ENCODE measurements at places on chromosomes 5 and 9. TPM values are rescaled to one million over a fixed set of nuclear protein-coding genes. Genes with fewer than 3 reads are reported as not detected.
A peak's percentile ranks its signal among the peaks of the same experiment; 100 is the strongest.

- H3K4me3 ChIP-seq, result no peak overlapping the region
- no peaks in the 10 kb centered on the region for H3K27me3 ChIP-seq
- no peaks in the 10 kb centered on the region for H3K4me1 ChIP-seq
- H3K36me3 ChIP-seq, result no peaks in the 10 kb centered on the region
- H3K27ac ChIP-seq, result no peak overlapping the region
- DNase-seq, result no peak
Measured at GRCh38 chr5:11687498-11687897, 216.7 kb downstream of the CTNND2 start.

GRCh38 chr5:37776826-37777225 is 63.0 kb downstream of the GDNF start:
- no peak overlapping the region for H3K4me3 ChIP-seq
- H3K27ac ChIP-seq, result peak overlapping the region; percentile 63
- H3K36me3 ChIP-seq, result peaks cover 5% of the 10 kb centered on the region

Gene GARIN3
- not detected for total RNA-seq

DNA sequence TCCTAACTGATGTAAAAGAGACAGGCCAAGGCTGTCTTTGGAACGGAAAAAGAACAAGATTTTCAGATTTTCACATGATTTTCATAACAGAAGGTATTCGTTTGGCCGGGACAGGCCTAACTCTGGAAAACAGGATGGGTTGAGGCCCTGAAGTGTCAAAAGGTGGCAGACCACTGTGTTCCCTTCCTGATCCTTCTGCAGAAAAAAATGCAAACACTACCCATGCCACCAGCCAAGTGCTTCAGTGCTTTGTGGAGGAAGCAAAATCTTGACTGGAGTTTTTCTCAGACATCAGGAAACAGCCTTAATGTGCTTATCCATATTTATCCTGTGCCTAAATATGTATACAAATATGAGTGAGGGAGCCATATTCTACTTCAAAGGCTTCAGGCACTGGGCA is 113.5 kb upstream of the IL6ST start:
- no peak for DNase-seq
- H3K36me3 ChIP-seq, result no peaks in the 10 kb centered on the region
- no peak overlapping the region for H3K27ac ChIP-seq
- peaks cover 11% of the 10 kb centered on the region for H3K4me1 ChIP-seq
- no peaks in the 10 kb centered on the region for H3K27me3 ChIP-seq

DNA sequence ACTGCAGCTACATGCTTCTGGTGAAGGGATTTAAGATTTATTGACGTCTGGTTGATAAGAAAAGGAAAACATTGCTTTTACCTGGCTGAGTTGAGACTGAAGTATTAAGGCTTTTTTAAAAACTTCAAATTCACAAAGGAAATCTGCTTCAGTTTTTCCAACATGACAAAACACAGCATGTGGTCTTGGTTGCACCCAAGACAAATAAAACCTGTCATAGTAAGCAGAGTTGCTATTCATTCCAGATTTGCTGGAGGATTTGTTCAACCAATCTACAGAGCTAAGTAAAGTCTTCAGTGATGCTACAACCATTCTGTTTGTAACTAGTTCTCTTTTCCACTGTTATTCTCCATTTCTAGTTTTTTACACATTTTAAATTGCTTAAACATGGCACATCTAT is 11.3 kb downstream of the C5orf63 start:
- no peak for DNase-seq
- H3K27ac ChIP-seq, result no peak overlapping the region
- 0 out of 2 replicates have a peak, but pooled peaks cover 3% of the 10 kb centered on the region for H3K36me3 ChIP-seq
- H3K4me3 ChIP-seq, result no peak overlapping the region
- H3K27me3 ChIP-seq, result no peaks in the 10 kb centered on the region
- no peaks in the 10 kb centered on the region for H3K4me1 ChIP-seq

DNA sequence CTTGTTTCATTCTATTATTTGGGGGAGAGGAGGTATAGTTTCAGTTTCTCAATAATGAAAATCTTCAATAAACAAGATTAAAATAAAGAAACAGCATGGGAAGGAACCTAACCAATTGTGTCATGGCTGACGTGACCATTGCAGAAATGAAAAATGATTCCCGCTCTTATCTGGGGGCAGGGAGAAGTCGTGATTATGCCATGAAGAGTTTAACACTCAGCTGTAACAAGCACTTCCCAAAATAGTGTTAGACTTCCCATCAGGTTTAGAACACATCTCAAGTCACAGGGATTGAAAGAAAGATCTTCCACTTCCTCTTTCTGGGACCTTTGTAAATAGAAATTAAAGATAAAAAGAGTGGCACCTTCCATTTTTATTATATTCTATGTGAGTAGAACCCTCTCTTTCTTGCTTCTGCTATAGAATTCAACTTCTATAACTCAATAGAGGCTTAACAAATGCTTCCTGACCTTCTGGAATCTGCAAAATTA is 122.2 kb downstream of the TRPM6 start:
- no peaks in the 10 kb centered on the region for H3K36me3 ChIP-seq
- no peaks in the 10 kb centered on the region for H3K27me3 ChIP-seq
- DNase-seq, result no peak

DNA sequence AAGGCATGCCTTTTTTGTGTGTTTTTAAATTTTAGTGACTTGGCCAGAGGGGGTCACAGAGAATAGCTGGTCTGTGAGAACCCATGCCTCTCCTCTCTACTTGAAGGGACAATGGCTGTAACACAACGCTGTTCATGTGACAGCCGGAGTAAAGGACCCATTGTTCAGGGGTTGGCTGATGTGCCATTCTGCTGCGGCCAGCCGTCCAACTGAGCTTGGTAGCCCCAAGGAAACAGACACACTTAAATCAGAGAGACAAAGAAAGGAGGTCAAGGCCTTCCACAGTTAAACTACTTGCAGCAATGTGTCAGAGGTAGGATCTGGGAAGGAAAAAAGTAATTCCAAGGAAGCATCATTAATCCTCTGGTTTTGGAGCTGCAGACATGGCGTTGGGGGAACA is 8.1 kb downstream of the MEGF10 start:
- H3K27me3 ChIP-seq, result peaks cover 25% of the 10 kb centered on the region
- no peaks in the 10 kb centered on the region for H3K4me1 ChIP-seq
- H3K4me3 ChIP-seq, result no peak overlapping the region
- no peaks in the 10 kb centered on the region for H3K36me3 ChIP-seq
- DNase-seq, result no peak

- H3K4me3 ChIP-seq, result no peak overlapping the region
- no peaks in the 10 kb centered on the region for H3K36me3 ChIP-seq
- 0 out of 2 replicates have a peak, but pooled peaks cover 4% of the 10 kb centered on the region for H3K27me3 ChIP-seq
- peak; percentile 44 for DNase-seq
- peaks cover 4% of the 10 kb centered on the region for H3K4me1 ChIP-seq
- no peak overlapping the region for H3K27ac ChIP-seq
Measured at GRCh38 chr9:73081979-73082657, 69.5 kb upstream of the ANXA1 start.

Gene OSMR
- 26.4 TPM for total RNA-seq

Gene GGTA1
- total RNA-seq, result not detected

DNA sequence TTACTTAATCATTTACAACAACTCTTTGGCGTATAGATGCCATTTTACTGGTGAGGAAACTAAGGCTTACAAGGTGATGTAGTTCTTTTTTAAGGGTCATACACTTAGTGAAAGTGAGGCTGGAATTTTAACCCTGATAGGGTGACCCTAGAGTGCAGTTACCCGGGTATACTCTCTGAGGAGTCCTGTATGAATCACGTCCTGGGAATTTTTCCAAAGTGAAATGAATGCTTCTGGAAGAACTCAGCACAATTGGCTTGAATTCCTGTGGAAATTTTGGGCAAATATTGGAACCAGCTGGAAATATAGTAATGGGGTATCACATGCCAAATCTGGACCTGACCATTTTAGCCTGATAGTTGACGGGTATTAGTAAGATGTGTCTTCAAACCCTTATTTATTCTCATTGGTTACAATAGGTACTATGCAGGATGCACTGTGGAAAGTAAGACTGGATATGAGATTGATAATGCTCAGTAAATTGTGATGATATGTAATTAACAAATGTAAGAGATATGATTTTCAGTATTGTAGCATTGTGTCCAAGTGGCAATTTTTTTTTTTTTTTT is 14.8 kb downstream of the SUB1 start:
- peaks cover 52% of the 10 kb centered on the region for H3K36me3 ChIP-seq
- H3K4me1 ChIP-seq, result peaks cover 21% of the 10 kb centered on the region
- no peak overlapping the region for H3K4me3 ChIP-seq
- H3K27me3 ChIP-seq, result no peaks in the 10 kb centered on the region
- peak; percentile 57 for DNase-seq

Data from SJSA1 (cell line).